ENCODE measurements at places on chromosomes 16 and 17. TPM values are rescaled to one million over a fixed set of nuclear protein-coding genes. Genes with fewer than 3 reads are reported as not detected.

Gene DBNDD1
- 0.11 TPM for total RNA-seq

Gene DHX38
- total RNA-seq = 36.7 TPM

Gene GALNS
- total RNA-seq = 28.5 TPM

Gene TMEM204
- total RNA-seq = not detected

Gene CMTM1
- total RNA-seq = 2.1 TPM

Gene TMEM238L
- total RNA-seq = not detected

Gene PPL
- total RNA-seq = 33.4 TPM

Gene SLC2A4
- total RNA-seq = not detected

Gene METRN
- total RNA-seq = 56.1 TPM

Gene TBC1D3E
- total RNA-seq = not detected

Gene MT1M
- total RNA-seq = 0.79 TPM

Gene SNX11
- total RNA-seq = 10.8 TPM

Gene ABI3
- not detected for total RNA-seq

Gene USP31
- total RNA-seq = 4.7 TPM

Gene CENPV
- total RNA-seq = 1.2 TPM

Gene SYCE1L
- 0.33 TPM for total RNA-seq

Gene HID1
- 1.2 TPM for total RNA-seq

Gene CCL23
- total RNA-seq = not detected

Gene PHOSPHO1
- not detected for total RNA-seq

Gene IRF8
- total RNA-seq = 0.11 TPM

Gene ABCC3
- total RNA-seq = 0.39 TPM

Gene RNF43
- 0.22 TPM for total RNA-seq

Gene DHRS11
- 4.7 TPM for total RNA-seq

Gene PRSS8
- total RNA-seq = 66.0 TPM

Gene BRICD5
- total RNA-seq = 22.8 TPM

Gene ZPBP2
- total RNA-seq = not detected

Gene FOXC2
- 2.3 TPM for total RNA-seq
